T1000 (cell line): ENCODE measurements at places on chromosomes 6 and 20.

DNA sequence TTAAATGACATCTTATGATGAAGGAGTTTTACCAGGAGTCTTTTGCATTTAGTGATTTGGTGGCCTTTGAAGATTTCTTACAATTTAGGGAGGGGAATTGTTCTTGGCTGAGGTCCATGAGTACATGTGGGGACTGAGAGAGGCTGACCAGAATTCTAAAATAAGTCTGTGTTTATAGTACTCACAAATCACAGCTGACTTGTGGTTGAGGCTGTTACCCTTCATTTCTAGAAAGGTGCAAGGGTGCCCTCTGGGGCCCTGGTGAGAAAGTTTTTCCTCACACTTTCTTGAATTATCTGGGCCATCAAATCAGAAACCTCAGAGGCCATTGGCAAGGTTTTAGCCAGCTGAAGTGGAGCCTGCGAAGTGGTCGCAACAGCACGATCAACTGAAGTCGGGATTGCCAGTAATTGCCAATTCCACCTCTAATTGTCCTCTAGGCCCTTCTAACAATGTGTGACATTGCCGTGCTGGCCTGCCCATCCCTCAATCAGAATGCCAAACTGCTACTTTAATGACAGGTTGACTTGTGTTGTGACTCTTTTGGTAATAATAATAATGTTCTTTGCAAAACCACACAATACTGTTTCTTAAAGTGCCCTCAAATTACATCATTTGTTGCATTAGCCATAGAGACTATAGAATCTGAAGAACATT, 221.6 kb downstream of the OGFRL1 start:
- peak; percentile 28 for DNase-seq

DNA sequence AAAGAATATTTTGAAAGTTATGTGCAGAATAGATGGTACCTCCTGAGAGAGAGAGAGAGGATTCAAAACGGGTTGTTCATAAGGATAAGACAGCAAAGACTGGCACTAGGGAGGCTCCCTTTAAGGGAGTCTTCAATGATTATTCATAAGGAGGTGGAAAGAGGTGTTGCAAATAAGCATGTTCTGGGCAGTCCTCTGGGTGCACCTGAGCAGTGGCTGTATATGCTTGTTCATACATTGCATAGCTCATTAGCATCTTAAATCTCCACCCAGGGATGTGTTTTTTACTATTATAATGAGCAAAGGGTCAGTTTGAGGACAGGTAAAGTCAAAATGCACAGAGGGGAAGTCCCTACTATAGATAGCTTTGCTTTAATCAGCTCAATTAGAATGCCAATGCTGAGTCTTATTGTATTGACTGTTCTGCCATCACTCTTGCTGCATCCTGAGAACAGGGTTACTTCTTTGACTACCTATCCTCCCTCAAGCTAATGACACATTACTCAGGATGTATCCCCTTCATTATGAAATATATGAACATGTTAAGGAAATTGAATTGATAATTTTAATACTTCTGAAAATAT, 10.0 kb upstream of the SIRPG start:
- DNase-seq = no peak

DNA sequence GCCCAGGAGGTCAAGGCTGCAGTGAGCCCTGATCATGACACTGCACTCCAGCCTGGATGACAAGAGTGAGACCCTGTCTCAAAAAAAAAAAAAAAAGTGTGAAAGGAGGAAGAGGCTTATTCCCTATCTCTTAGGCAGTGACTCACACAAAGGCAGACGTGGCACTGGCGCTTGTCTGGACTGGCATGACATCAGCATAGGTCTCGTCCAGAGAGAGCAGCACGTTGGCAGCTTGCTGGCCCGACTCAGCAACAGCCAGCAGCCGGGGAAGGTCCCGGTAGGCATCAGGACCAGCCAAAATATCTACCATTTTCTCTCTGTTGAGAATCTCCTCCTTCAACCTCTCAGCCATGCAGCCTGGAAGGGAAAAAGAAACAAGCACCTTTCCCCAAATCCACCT, 14.1 kb downstream of the CDK5RAP1 start:
- DNase-seq = no peak

- no peak for DNase-seq
Measured at GRCh38 chr6:100726666-100727065, 154.5 kb downstream of the ASCC3 start.

DNA sequence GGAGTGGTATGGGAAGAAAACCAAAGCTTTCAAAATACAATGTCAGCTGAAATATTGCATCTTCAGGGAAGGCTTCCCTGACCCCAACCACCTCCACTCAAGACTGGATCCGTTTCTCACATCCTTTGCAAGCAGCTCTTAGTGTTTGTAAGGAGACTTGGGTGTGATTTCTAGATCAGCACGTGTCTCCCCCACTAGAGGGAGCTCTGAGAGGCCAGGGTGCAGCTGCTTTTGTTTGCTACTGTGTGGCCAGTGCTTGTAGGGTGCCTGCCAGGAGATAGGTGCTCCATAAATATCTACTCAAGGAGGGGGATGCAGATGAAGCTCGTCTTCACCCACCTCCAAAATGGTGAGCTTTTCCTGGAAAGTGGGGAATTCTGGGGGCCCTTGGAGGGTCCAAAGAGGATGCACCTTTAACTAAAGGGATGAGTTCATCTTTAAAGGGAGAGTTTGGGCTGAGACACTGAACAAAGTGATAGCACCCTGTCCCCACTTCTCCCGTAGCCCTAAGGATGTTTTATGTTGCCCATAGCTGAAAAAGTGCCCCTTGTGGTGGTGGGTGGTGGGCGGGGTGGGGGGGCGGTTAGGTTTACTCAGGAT, 52.6 kb upstream of the MAFB start:
- DNase-seq = no peak
